GM12864 (cell line): ENCODE measurements at places on chromosomes 12 and 14.
A peak's percentile ranks its signal among the peaks of the same experiment; 100 is the strongest.

- no peak for DNase-seq
Measured at GRCh38 chr12:120767071-120768024, 41.7 kb downstream of the ACADS start.

GRCh38 chr12:57087010-57087690, 1.8 kb upstream of the NAB2 start:
- DNase-seq = peak; percentile 68

DNA sequence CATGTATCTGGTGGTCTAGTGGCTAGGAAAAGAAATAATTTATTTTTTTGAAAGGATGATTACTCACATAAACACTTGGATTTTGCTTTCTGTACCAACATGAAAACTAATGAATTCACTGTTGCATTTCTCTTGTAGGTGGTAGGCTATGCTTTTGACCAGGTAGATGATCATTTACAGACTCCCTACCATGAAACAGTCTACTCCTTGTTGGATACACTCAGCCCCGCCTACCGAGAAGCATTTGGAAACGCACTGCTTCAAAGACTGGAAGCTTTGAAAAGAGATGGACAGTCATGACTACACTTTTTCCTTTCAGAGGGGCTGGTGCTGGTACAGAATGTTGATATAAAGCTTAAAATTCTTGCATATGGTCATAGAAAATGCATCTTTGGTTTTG, 6.5 kb upstream of the AK7 start:
- DNase-seq = no peak

GRCh38 chr14:55731311-55731872, 151.4 kb downstream of the KTN1 start:
- no peak for DNase-seq

- no peak for DNase-seq
Measured at GRCh38 chr12:53226815-53227214, 5.2 kb downstream of the RARG start.

DNA sequence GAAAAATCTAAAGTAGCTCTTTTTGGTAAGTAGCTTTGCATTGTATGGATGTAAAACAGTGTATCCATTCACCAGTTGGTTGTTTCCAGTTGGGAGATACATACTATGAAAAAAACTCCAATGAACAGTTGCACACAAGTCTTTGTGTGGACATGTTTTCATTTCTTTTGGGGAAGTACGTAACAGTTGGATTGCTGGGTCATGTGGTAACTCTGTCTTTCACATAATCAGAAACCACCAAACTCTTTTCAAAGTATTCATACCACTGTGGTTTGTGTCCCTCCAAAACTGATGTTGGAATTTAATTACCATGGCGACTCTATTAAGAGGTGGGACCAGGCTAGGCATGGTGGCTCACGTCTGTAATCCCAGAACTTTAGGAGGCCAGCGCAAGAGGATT, 58.9 kb upstream of the RESF1 start:
- no peak for DNase-seq

DNA sequence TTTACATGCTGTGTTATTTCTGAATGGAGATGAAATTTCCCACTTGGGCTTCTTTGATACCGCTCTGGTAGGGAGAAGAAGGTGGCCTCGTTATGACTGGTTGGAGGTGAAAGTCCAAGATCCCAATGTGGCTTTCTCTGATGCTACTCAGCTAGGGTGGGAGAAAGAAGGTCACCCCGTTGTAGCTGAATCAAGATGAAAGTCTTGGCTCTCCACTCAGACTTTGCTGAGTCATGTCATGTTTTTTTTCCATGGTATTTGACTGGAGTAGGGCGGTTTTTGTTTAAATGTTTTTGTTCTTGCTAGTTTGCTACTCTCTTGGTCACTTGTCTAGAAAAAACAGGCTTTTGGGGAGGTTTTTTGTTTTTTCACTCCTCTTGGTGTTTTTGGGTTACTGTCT, 2.4 kb upstream of the PDE6H start:
- DNase-seq = no peak

DNA sequence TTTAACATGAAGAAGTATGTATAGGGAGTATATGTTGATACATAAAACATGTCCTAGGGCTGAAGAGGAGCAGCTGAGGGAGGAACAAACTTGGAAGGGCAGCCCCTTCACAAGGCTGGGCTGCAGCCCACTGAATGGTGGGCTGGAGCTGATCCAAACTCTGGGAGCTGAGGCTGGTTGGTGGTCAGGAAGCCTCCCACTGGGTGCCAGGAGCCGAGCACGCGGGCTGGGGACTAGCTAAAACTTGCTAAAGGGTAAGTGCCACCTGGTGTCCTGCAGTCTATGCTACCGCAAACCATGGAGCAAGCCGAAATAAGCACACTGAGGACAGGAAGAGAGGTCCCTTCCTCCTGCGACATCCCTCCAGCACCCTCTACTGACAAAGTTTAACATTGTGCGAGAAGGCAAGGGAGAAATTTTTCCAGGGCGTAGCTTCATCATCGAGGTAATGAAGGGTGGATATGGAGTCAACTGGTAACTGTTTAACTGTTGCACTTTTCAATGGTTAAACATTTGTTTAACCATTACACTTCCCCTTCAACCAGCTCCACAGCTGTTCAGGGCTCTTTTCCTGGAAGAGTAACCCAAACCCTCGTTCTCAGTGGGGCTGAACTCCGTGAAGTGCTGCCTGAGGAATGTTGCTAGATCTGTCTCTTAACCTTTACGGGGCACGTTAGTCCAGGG, 42.2 kb downstream of the EGLN3 start:
- DNase-seq = no peak

DNA sequence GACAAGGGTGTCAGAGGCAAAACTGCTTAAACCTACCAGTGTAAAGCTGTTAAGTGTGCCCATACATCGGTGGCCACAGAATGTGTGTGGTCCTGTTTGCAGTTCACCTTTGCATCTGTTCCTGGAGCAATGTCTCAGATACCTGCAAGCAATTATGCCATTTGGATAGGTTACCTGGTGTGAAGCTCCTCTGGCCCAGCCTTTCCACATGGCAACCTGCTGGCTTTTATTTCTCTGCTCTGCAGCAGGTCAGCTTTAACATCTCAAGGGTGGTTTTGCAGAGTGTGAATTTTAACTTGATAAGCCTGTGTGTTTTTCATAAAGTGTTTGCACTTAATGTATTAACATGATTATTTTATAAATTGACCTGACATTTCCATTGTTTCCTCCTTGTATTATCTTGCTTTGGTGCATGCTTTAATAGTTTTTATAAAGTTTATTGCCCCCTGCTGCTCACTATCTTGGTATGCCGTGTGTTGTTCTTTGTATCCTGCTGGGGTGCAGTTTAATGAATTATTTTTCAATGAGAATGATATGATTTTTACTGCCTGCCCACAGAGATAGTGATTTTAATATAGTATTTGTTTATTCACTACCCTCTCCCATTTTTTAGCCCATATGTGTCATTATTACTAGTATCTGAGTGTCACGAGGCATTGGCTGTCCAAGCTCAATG, 403.8 kb downstream of the NPAS3 start:
- no peak for DNase-seq

- DNase-seq = no peak
Measured at GRCh38 chr12:49491823-49492222, 47.0 kb upstream of the KCNH3 start.

DNA sequence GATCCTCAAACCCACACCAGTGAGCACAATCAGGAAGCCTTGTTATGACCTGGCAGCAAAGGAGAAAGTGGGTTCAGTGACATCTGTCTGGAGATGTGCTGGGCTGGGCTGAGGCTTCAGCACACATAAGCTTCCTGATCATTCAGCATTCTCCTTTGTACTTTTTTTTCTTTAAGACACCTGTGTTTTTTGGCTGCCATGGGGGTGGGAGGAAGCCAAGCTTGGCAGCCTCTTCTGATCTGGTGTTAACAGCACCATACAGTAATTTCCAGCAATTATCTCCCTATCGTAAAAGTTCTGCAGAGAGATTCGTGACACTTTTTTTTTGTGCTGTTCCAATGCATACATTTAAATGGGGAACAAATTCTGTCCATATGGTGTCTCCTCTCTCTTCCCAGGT, 38.9 kb upstream of the RASSF3 start:
- no peak for DNase-seq

GRCh38 chr12:106171117-106171750, 32.5 kb upstream of the NUAK1 start:
- no peak for DNase-seq

DNA sequence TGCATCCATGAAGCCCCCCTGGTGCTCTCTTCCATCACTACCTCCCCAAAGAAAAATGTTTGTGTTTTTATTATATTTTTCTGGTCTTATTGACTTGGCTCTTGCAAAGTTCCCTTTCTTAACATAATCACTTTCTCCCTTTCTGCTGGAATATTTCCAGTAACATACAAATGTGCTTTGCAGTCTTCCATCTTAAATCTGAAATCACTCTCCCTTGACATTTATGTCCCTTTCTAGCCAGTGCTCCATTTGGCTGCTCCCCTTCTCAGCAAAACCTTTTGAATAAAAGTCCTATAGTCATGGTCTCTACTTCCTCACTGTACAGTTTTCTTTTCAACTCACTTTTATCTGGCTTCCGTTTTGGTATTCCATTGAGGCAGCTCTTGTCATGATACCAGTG, 118.8 kb downstream of the SNAPC1 start:
- DNase-seq = no peak

- no peak for DNase-seq
Measured at GRCh38 chr12:82817368-82817767, 130.7 kb downstream of the TMTC2 start.

GRCh38 chr12:109462868-109463692, 14.0 kb downstream of the KCTD10 start:
- DNase-seq = no peak

DNA sequence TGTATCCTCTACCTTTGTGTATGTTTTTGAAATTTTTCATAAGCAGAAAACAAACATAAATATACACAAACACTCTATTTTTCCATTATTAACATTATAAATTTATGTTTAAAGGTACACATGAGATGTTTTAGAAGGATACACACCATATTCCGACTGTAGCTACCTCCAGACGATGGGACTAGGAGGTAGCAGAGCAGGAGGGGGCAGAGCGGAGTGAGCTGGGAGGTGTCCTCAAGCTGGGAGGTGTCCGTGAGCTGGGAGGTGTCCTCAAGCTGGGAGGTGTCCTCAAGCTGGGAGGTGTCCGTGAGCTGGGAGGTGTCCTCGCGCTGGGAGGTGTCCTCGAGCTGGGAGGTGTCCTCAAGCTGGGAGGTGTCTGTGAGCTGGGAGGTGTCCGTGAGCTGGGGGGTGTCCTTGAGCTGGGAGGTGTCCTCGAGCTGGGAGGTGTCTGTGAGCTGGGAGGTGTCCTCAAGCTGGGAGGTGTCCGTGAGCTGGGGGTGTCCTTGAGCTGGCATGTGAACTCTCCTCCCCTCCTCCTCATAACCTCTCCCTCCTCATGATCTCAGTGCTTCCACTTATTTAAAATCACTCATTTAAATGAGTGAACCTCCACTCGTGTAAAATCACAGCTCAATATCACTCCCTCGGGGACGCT, 346.9 kb upstream of the SFSWAP start:
- DNase-seq = no peak

DNA sequence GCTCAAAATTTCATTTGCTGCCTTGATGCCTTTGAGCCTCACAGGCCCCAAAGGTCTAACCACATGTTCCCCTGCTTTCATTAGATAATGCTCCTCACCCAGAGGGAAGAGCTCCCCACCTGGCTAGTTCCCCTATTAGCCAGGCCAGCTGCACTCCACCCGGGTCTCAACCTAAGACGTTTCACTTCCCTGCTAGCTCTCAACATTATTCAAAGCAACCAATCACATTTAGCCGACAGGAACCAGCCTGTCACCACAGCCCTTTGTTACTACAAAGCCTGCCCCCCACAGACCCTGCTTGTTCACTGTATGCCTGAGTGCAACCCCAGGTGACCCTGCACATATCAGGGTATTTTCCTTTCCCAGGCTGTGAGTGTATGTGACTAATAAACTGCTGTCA, 78.6 kb downstream of the SLC15A5 start:
- peak; percentile 16 for DNase-seq

GRCh38 chr12:89391726-89392336, 39.5 kb upstream of the DUSP6 start:
- DNase-seq = no peak

DNA sequence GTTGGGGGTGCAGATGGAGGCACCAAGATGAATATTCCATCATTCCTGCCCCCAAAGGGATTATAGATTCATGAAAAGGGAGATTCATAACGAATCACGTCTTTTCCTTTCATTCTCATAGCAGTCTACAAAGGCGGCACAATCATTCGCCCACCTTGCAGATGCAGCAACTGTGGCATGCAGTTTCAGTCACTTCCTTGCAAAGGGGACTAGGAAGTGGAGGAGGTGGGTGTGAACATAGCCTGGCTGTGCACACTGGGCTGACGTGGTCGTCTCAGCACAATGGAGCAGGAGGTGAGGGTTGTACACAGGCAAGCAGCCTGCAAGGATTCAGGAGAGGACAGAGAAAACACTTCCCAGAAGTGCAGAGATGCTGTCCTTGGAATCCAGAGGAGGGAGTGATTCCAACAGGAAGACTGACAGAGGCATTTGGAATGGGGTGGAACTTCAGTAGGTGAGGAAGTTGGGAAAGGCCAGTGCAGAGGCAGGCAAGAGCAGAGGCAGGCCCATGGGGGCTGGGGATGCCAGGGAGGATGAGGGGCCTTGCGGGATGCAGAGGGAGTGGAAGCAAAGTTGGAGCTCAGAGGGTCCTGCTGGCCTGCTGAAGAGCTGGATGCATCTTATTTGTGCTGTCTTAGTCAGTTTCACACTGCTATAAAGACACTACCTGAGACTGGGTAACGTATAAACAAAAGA, 21.9 kb upstream of the PPP2R5C start:
- no peak for DNase-seq

GRCh38 chr12:75672200-75672599, 160.8 kb upstream of the KRR1 start:
- DNase-seq = no peak

DNA sequence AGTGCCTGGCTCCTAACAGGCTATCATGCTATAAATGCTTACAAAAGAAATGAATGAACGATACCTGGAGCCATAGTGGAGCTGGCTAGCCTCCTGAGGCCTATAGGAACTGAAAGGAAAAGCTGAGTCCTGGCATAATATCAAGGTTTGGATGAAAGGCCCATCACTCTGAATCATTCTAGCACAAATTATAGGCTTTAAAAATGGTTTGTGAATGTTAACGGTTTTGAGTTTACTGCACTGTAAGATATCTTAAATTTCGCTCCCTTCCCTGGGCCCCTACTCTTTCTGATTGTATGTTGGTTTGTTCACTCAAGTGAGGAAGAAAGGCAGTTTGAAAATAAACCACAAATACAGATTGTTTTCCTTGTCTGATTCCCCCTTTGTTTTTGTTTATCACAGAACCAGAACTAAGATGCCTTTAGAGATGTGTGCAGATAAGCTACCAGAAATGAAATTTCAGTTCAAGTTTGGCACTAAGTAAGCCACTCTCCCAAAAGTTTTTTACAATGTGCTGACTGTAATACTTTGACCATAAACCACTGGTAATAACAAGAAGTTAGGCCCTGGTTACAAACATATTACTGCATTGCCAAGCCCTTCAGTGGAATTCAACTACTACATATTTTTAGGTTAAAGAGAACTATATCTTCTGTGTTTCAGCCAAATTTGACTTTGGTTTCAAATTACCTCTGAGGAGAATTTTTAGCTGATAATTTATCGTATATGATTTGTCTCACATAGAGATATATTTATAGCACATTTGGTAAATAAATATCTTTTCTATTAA, 89.5 kb downstream of the ALX1 start:
- no peak for DNase-seq

GRCh38 chr12:15629761-15630160, 159.4 kb downstream of the EPS8 start:
- DNase-seq = no peak

- no peak for DNase-seq
Measured at GRCh38 chr12:15886372-15887042, 4.3 kb downstream of the STRAP start.

- no peak for DNase-seq
Measured at GRCh38 chr14:65348137-65348536, 64.4 kb upstream of the FUT8 start.

GRCh38 chr14:23559926-23560520, 4.0 kb downstream of the THTPA start:
- DNase-seq = no peak
